Activated CD8-positive, alpha-beta memory T cell treated with anti-CD3 and anti-CD28 coated beads for 4 hours (primary cell): ENCODE measurements at places on chromosomes 16 and 17.

DNA sequence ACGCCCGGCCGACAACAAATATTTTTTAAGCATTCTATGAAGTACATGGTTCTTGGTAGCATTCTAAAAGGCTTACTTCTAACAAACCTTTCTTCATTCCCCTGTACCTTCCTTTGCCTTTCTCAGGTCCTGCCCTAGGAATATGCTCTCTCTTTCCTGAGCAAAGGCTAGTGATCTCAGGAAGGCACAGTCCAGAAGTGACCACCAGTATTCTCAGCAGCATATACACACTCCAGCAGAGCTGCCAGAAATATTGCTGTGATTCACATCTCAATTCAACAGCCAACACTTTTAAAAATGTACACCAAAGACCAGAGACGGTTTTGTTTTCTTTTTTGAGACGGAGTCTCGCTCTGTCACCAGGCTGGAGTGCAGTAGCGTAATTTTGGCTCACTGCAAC, 41.4 kb upstream of the ANKFY1 start:
- no peak for DNase-seq

DNA sequence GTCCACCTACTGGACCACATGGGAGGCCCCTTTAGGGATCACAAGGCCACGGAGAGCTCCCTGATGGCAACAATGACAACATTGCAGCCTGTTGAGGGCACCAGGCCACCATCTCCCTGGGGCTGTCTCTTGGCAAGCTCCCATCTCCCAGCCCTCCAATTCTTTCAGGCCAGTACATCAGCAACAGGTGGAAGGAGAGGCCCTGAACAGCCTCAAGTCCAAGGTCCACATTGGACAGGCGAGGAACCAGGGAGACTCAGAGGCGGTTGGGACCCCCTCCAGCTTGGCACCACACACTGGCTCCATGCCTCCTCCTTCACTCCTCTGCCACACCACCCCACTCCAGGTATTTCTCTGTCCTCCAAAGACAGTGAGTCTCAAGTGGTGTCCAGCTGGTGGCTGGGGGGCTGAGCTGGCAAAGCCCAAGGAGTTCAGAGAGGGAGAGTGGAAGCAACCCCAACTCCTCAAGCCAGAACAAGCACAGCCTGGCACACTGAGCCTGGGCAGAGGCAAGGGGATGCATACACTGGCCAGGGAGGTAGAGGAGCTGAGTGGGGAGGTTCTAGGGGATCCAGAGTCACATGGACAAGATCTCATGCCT, 1.3 kb upstream of the ACAP1 start:
- no peak for DNase-seq

DNA sequence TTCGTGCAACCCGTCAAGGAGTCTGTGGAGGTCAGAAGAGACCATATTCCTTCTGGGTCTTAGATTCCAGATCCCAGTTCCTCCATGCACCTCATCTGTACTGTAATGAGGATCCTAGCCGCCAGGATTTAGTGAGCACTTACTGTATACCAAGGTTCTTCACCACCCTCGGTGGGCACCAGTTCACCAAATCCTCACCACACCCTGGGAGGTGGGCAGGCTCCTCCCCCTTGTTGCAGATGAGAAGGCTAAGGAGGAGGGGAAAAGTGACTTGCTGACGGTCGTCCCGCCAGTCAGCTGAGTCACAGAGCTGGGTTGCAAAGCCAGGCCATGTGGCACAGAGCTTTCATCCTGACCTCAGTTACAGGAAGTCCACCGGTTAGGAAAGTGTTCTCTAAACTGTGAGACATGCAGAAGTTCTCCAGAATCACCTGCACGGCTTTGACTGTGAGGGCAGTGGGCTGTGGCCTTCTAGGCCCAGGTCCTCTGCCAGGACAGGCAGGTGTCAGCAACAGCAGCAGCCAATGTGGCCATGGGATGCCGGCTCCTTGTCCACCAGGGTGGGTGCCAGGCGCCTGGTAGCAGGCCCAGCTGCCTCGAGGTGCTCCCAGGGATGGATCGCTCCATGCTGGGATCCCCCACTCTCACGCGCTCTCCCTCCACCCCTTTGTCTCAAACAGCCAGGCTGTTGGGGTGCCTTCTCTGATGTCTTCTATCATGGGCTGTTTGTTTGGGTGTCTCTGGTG, 240.3 kb upstream of the GSE1 start:
- peak; percentile 10 for DNase-seq

DNA sequence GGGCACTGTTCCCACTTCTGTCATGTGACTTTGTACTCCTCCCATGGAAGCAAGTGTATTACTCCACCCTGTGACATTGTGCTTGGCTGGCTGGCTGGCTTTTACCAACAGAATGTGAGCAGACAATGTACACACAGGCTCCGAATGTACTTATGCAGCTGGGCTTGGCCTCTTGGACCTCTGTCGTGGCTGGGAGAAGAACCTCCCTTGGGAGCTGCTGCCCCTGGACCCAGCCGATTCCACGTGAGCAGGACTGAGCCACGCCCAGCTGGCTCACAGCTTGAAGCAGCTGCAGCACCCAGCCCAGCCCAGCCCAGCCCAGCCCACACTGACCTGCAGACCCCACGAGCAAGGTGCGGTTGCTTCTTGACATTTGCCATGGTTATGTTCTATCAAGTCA, 177.5 kb downstream of the RBFOX3 start:
- DNase-seq = no peak

- DNase-seq = no peak
Measured at GRCh38 chr17:58136669-58137279, 11.4 kb upstream of the OR4D1 start.

DNA sequence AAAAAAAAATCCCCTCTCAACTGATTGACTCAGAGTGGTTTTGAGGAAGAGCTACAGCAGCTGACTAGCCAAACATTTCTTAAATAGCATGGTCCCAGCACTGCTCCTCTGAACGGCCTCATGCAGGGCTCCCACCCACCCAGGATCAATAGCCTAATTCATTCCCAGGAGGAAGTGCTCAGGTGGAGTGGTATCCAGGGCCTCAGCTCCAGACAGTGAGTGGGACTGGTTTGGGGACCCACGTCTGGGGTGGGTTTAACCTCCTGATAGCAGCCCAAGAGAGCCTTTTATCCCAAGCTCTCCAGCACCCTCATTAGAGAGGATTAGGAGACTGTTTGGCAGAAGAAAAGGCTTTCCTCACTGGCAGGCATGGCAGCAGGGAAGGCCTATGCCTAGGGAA, 68.5 kb upstream of the CDH5 start:
- DNase-seq = no peak

GRCh38 chr16:67669499-67670101, 3.0 kb downstream of the C16orf86 start:
- no peak for DNase-seq

GRCh38 chr17:49519781-49520180, 24.7 kb downstream of the NGFR start:
- DNase-seq = no peak

- no peak for DNase-seq
Measured at GRCh38 chr16:20072146-20072873, 1.4 kb downstream of the GPR139 start.

DNA sequence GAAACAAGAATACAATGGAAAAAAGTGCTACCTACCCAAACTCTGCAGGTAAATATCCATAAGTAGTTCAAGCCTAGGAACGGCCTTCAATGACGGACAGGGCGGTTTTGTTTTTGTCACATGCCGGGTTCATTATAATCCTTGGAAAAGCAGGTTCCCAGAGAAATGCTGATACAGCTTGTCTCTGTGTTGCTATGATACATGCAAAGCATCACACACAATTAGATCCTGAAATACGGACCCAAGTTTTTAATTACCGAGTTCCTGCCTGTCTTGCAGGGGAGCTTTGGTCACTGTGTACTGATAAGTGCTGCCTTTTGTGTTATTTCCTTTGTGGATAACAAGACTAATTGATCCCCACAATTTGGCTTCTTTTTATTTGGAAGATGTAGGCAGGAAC, 217.4 kb downstream of the HAPSTR1 start:
- no peak for DNase-seq

GRCh38 chr16:2468725-2469398, 2.2 kb upstream of the NTN3 start:
- no peak for DNase-seq

- no peak for DNase-seq
Measured at GRCh38 chr17:64653325-64653984, 8.7 kb downstream of the SMURF2 start.

DNA sequence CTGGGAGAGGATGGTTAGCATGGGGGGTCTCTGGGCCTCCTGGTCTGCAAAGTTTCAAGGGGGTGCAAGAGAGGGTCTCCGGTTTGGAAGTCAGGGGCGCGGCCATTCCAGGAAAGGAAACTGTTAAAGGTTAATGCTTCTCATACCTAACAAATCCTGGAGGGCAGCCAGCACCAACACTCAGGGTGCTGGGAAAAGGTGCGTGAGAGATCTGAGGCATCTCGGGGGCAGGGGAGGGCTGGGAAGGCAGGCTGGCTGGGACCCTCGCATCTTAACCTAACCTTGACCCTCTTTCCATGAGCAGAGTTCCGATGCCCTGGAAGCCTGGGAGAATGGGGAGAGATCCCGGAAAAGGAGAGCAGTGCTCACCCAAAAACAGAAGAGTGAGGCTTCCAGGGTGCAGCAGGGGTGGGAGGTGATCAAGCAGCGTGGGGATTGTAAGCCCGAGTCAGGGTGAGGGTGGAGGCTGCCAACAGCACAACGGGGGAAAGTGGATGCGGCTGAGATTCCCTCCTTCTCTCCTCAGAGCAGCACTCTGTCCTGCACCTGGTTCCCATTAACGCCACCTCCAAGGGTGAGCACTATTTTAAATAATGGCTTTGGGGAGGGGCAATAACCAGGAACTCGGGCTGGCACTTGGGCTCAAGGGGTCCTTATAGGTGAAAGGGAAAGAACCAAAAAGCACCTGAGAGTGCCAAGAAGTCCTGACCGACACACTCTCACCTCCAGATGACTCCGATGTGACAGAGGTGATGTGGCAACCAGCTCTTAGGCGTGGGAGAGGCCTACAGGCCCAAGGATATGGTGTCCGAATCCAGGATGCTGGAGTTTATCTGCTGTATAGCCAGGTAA, 996 bp downstream of the TNFSF13 start:
- DNase-seq = no peak

- no peak for DNase-seq
Measured at GRCh38 chr16:23865853-23866252, 30.1 kb downstream of the PRKCB start.

- no peak for DNase-seq
Measured at GRCh38 chr17:79443026-79443425, 167.8 kb downstream of the RBFOX3 start.

DNA sequence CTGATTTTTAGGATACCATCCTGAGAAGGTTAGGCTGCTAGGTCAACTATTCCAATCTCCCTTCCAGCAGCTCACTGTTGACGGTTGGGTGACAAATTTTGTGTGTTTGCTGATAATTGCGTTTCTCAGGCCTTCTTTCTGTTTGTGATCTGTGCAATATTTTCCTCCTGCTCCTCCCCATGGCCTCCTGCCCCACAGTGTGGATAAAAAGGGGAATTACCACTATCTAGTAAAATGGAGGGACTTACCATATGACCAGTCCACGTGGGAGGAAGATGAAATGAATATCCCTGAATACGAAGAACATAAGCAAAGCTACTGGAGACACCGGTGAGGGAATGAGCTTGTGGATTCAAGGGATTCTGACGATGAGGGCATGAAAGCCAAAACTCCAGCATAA, 9.2 kb downstream of the CHD3 start:
- no peak for DNase-seq

- DNase-seq = no peak
Measured at GRCh38 chr16:12468552-12468951, 335.1 kb downstream of the CPPED1 start.

GRCh38 chr16:84677017-84677803, 22.6 kb upstream of the USP10 start:
- DNase-seq = no peak

DNA sequence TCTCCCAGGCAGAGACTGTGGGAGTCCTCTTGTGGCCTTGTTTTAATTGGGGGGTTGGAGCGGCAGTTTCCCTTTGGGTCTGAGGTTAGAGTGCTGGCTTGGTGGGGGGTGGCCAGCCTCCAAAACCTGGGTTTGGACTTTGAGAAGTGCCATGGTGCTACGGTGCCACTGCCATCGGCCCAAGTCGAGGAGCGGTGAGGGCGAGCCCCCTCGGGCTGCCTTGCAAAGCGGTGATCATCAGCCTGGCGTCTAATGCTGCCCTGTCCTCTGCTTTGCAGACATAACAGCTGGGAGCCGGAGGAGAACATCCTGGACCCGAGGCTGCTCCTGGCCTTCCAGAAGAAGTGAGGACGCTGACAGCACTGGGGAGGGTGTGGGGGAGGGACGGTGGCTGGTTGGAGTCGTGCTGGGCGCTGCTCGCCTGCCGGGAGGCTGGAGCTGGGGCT, 1.2 kb downstream of the CBX2 start:
- no peak for DNase-seq

DNA sequence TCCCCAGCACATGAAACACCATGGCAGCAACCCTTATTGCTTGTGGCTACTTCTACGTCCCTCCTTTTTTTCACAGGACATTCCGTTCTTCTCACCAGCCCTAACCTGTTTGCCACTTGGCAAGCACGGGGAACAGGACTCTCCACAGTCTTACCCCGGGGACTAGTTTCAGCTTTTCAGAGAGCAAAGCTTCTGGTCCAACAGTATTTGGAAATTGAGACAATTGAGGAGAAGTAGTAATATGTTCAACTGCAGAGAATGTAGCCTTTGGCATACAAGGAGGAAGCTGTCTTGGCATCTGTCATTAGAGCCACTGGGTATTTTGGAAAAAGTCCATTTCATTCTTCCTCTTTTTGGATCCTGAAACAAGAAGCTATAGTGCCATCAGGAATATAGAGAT, 65.7 kb downstream of the MAP2K6 start:
- no peak for DNase-seq

DNA sequence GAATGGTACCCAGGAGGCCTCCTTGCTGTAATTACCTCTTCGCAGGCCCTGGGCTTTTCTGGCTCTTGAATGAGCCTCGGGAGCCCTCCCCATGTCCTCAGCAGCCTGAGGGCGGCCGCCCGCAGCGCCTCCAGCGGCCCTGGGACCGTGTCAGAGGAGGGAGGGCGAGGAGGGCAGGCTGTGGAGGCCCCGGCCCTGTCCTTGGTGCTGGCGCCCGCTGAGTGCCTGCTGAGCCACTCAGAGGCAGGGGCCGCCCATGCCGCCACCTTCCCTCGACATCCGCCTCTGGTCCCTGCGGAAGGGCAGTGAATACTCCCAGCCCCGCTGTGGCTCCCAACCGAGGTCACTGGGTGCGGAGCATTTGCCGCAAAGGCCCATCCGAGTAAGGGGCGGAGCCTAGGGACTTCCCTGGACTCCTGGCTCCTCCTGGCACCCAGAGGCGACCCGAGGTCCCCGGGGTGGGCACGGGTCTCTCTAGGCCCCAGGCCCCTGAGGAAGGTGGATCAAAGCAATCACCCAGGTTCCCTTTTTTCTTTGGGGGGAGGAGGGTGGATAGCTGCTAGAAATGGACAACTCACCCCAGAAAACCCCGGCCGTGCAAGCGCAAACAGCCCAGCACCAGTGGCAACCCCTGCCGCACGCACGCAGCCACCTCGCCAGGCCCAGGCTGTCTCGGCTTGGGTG, 2.8 kb downstream of the RBFOX3 start:
- no peak for DNase-seq

GRCh38 chr17:77798481-77798880, 160.0 kb upstream of the TNRC6C start:
- no peak for DNase-seq

- no peak for DNase-seq
Measured at GRCh38 chr16:83159049-83159448, 532.3 kb downstream of the CDH13 start.

- DNase-seq = no peak
Measured at GRCh38 chr16:25817876-25818275, 126.1 kb downstream of the HS3ST4 start.

- no peak for DNase-seq
Measured at GRCh38 chr17:81037798-81038733, 3.1 kb downstream of the BAIAP2 start.

- DNase-seq = no peak
Measured at GRCh38 chr17:17528696-17529652, 32.8 kb upstream of the RASD1 start.
